Heart right ventricle (tissue), 16 donors: ENCODE measurements at places on chromosomes 6 and 20.
A peak's percentile ranks its signal among the peaks of the same experiment; 100 is the strongest.

- no peak for DNase-seq
Observed at GRCh38 chr6:137911675-137912191, 44.7 kb downstream of the TNFAIP3 start.

DNA sequence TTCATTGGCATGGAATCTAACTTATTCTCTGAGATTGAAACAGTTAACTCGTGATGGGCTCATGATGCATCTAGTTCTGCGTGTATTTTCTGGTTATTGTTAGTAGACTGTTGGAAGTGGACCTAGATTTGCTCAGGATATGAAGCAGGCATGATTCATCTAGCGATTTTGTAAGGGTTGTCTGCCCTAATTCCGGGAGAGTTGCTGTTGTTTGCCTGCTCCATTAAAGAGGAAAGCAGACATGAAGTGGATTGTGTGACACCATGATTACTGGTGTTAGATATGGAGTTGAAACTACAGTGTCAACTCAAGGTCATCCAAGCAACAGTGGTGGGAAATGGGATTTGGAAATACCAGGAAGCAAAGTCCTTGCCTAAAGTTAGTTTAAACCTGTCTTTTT lies 41.0 kb downstream of the SOX4 start:
- no peak for DNase-seq

DNA sequence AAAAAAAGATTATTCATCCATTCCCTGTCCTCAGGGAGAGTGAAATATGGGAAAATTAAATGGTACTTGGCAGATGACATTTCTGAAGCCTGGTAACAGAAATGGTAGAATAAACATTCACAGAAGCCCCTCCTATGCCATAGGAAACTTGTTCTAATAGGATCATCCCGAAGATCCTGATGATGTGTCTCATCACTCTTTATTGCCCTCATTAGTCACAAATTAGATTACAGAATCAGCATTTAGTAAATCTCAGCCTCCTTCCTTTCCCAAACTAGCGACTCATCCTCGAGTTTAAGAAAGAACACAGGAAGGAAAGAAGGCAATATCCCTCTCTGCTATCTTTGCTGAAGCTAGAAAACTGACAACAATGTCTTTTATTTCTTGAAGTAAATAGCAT lies 154.4 kb downstream of the TMEM200A start:
- no peak for DNase-seq

GRCh38 chr6:79599725-79600259 lies 31.3 kb upstream of the SH3BGRL2 start:
- no peak for DNase-seq

GRCh38 chr6:82365016-82365795 lies 1.6 kb downstream of the TPBG start:
- peak; percentile 12 for DNase-seq

DNA sequence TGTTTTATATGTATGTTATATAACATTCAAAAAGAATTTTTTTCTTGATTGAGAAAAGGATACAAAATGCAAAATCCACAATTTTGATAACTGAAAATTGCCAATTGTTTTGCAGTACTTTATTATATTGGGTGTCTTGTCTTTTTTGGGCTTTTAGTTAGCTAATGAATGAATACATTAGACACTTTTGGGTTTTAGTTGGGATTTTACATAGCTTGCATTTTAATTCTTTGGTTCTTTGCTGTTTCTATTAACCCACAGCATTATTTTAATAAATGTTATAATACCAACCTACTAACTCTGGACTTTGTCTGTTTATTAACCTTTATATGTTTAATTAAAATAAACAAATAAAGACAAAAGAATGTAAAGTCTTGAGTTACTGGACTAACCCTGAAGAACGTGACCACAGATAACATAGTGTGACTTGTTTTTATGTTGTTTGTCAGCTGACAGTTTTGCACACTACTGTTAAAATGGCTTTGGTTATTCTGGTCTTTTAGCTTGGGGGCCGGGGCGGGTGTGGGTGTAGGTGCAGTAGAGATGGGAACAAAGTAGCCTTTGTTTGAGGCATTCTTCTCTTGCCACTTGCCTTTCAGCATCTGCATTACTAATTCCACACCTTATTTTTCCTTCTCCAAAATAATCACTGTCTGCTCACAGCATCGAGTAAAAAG lies 159.1 kb downstream of the QKI start:
- no peak for DNase-seq

DNA sequence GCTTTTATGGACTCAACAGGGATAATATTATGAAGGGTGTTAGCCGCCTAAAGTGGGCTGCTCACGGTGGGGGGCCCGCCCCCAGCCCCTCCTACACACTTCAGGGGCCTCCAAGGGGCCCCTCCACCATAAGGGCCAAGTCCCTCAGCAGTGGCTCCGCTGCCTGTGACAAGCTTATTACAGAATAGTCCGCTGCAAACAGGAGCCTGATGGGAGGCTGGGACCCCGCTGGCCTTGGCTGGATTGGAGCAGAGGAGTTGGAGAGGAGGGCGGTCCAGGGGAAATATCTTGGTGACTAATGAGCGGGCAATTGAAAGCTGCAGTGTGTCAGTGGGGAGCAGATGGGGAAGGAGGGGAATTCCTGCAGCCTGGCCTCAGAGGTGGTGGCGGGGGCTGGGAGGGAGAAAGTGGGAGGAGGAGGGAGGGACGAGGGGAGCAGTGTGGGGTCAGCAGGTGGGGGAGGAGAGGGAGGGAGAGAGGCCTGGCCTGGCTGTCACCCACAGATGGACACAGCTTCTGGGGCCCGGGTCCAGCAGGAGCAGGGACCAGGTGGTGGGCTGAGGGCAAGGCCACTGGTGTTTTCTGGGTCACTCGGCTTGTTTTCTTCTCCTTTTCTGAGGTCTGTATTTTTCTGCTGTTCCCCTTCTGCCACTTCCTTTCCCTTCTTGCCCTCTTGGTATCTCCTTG lies 57.6 kb upstream of the FOXP4 start:
- DNase-seq: no peak

GRCh38 chr6:100296810-100297544 lies 167.7 kb downstream of the SIM1 start:
- DNase-seq: no peak

DNA sequence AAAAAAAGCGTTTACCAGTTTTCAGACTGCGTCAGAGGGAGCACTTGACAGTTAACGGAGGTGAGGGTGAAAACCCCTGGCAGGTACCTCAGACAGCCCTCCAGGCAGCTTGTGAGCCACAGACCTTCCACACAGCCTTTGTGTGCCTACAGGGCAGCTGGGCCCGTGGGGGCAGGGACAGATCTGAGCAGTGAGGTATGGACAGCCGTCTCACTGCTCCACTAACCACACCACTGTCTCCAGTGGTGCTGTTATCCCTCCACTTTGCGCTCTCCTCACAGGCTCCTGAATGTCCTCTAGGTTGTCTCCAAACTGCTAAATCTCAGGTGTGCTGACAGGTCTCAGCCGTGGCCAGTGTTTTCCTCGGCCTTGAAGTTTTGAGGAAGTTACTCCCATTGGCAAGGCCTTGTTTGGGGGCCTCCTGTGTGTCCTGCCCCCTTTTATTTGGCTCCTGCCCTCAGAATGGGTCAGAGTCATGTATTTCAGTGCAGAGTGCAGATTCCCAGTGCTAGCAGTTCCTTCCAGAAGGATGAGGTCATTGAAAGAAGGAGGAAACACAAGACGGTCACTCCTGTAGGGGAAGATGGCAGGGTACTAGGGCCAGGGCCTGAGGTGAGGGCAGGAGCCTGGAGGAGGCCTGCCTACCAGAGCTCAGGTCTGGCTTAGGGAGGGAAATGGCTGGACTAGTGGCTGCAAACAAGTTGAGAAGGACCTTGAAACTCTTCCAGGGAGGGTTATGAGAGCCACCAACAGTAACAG lies 11.8 kb downstream of the GFRA4 start:
- no peak for DNase-seq

DNA sequence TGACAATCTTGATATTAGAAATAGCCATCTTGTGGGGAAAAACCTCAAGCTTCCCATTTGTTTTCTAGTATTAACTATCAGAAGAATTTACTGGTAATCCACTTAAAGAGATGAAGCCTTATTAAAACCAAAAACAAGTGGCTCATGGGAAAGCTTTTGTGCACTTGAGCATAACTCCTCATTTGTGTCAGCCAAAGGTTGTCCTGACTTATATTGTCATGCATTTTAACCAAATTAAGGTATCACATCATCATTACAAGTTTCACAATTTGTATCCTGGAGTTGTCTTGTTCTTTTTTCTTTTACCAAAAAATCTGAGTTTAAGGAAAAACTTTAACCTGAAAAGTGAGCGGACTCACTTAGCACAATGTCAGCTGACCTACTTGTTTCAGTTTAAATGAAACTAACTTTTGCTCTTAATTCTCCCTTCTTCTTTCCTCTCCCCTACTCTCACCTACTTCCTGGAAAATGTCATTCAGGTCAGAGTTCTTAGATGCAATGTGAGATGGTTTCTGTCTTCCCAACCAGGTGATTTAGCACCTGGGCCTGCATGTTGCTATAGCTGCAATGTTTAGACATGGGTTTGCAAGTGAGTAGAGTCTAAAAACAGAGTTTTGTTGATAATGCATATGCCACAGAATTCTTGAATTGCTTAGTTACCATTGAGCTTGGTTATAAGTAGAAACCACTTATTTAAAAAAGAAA lies 82.8 kb downstream of the TNFAIP3 start:
- no peak for DNase-seq

DNA sequence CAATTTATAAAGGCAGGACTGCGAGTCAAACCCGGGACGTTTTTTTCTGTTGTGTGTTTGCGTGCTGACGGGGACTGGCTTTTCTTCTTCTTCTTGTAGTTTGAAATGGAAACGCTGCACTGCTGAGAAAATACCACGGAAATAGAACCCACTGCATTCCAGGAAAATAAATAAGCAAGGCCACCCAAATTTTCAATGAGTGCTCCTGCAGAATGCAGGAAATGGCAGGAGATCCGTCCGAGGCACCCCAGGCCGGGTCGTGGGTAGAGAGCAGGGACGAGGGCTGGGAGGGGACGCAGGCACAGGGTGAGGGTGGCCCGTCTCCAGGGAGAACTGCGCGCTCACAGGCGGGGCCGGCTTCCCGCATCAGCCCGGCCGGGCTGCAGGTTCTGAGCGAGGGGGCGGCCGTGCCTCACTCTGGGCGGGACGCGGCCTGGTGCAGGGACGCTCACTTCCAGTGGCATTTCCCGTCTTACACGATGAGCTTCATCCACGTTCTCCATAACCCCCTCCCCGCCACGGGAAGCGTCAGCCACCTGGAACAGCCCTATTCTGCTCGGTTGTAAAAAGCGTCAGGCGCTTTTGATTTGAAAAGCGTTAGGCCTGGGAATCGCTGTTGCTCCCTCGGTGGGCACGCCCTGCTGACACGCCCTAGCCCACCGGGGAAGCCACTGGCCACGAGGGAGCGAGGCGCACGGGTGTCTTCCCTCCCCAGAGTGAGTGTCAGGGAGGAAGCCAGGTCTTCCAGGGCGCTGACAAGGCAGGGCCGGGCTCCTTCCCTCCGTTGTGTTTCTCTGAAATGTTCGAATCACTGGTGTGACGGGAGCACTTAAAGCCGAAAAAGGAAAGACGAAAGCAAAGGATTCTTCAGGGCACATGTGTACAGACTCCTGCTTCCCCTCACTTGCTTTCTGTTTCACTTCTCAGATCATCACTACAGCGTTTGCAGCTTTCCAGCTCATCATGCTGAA lies 17.9 kb upstream of the EXOC2 start:
- peak; percentile 66 for DNase-seq

DNA sequence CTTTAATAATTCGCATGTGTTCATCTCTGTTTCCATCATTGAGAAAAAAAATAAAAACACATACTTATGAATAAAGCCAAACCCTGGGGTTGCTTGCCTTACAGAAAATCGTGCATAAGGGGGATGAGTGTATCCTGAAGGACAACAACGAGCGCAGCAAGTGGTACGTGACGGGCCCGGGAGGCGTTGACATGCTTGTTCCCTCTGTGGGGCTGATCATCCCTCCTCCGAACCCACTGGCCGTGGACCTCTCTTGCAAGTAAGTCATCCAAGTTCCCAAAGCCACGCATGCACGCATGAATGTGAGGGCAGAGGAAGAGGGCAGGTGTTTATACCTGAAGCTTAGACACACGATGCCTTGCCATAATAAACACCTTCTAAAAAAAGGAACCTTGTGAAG lies 20.9 kb upstream of the SNRNP48 start:
- DNase-seq: no peak

- no peak for DNase-seq
Observed at GRCh38 chr6:170460641-170461040, 92.5 kb downstream of the PSMB1 start.

- no peak for DNase-seq
Observed at GRCh38 chr20:36969051-36969450, 17.5 kb upstream of the SAMHD1 start.

DNA sequence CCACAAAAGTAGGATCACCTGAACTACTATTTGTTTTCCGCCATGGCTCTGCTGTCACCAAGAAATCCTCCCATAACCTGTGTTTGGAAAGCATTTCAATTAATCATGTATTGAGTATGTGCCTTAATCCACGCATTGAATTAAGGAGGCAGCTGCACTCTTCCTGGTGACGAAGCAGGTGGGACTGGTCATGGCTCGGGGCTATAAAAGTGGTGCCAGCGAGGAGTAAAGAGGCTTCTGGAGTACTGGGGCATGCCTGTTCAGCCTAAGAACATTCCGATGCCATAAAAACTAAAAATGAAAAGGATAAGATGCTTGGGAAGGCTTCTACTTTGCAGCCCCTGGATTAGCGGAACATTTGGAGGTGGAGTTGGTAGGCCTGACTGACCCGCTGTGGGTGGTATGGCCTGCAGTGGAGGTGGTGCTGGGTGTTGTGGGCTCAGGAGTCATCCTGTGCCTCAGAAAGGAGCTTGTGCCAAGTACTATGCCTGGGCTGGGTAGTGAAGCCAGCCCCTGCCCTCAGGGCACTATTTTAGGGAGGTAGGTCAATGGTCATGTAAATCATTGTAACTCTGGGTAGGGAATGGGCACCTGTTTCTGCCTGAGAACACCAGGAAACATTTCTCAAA lies 110.5 kb downstream of the B3GAT2 start:
- no peak for DNase-seq

GRCh38 chr6:43547222-43547621 lies 28.6 kb downstream of the XPO5 start:
- DNase-seq: no peak

DNA sequence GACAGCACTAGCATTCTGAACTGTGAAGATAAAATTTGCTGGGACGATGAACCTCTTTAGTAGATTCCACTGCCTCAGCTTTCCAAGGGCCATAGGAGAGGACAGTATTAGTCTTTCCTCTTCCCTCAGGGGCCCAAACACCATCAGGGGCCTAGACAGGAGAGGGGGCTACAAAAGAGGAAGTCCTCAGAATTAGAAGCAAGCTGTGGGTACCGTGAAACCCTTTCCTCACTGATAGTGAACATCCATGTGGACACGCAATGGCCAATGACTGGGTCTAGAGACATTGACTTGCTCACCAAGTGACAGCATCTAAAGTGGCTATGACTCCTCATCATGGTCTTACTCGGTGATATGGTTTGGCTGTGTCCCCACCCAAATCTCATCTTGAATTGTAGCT lies 68.1 kb upstream of the UST start:
- DNase-seq: no peak

DNA sequence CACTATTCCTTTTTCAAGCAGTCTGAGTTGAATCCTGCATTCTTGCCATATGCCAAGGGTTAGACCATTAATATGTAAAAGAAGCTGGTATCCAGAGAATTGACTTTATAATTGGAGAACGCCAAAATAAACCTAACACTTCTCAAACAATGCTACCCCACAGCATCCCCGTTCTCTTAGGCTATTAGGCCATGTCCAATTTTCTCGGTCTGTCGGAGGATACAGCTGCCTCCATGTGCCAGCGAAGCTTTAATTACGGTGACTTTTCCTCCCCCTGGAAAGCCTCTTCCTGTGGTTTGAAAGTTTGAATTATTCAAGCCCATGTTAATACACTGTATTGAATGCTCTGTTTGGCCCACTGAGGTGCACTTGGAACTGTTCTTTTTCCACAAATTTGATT lies 60.5 kb downstream of the HS3ST5 start:
- DNase-seq: no peak
